Type B pancreatic cell (in vitro differentiated cells): ENCODE measurements at places on chromosomes 7 and 10.

GRCh38 chr7:80858141-80858903 is 60.5 kb downstream of the SEMA3C start:
- no peak for DNase-seq
- peaks cover 17% of the 10 kb centered on the region for H3K4me1 ChIP-seq
- H3K4me3 ChIP-seq: no peak overlapping the region

- H3K27ac ChIP-seq: peak overlapping the region; percentile 87
- H3K4me3 ChIP-seq: peak overlapping the region; percentile 46
- no peaks in the 10 kb centered on the region for H3K27me3 ChIP-seq
- peaks cover 47% of the 10 kb centered on the region for H3K4me1 ChIP-seq
- DNase-seq: no peak
Measured at GRCh38 chr10:21368022-21368582, 157.4 kb downstream of the SKIDA1 start.

DNA sequence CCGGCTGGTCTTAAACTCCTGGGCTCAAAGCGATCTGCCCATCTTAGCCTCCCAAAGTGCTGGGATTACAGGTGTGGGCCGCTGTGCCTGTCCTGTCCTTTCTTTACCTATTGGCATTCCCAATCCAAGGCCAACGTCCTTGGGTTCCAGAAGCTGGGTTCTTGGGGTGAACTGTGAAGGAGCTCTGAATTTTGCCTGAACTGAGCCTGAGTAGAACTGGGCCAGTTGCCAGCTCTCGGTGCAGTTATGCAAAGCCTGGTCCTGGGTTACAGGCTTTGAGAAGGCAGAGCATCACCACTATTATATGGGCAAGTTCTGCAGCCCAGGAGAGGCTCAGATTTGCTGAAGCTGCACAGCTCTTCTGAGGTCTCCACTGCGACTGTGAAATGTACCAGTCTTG is 24.6 kb upstream of the SH2D4B start:
- H3K4me1 ChIP-seq: peaks cover 5% of the 10 kb centered on the region
- no peak overlapping the region for H3K27ac ChIP-seq
- H3K4me3 ChIP-seq: no peak overlapping the region
- H3K27me3 ChIP-seq: no peaks in the 10 kb centered on the region
- peaks cover 35% of the 10 kb centered on the region for H3K36me3 ChIP-seq

GRCh38 chr10:125694883-125695282 is 11.9 kb upstream of the TEX36 start:
- no peak for DNase-seq
- peaks cover 13% of the 10 kb centered on the region for H3K4me1 ChIP-seq
- H3K27ac ChIP-seq: no peak overlapping the region
- no peak overlapping the region for H3K4me3 ChIP-seq

DNA sequence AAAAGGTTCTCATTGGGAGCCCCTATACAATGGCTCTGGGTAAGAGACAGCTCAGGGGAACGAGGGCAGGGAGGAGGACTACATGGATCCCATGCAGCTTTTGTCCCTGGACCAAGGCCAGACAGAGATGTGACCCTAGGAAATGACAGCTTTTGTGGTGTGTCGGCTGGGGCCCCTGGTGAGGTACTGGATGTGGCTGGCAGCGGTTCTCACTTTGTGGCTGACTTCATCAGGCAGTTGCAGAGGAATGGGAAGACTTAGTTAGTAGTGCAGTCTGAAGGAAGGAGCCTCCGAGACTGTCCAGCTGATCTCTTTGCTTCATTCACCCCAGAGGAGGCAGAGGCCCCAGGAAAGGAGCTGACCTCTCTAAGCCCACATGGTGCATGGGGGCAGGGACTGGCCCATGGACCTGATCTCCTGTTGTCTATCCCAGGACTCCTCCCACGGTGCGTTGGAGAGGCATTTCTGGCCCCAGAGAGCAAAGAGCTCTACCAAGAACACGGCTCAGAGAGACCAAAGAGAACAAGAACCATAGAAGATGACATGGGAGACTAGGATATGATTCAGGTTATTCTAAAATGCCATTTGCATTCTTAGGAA is 202.9 kb downstream of the RPS24 start:
- H3K4me1 ChIP-seq: no peaks in the 10 kb centered on the region
- H3K4me3 ChIP-seq: no peak overlapping the region
- no peaks in the 10 kb centered on the region for H3K27me3 ChIP-seq
- H3K27ac ChIP-seq: no peak overlapping the region
- no peak for DNase-seq
- H3K36me3 ChIP-seq: no peaks in the 10 kb centered on the region
